Pancreas (tissue), 10 donors: ENCODE measurements at places on chromosomes 3 and 15.

DNA sequence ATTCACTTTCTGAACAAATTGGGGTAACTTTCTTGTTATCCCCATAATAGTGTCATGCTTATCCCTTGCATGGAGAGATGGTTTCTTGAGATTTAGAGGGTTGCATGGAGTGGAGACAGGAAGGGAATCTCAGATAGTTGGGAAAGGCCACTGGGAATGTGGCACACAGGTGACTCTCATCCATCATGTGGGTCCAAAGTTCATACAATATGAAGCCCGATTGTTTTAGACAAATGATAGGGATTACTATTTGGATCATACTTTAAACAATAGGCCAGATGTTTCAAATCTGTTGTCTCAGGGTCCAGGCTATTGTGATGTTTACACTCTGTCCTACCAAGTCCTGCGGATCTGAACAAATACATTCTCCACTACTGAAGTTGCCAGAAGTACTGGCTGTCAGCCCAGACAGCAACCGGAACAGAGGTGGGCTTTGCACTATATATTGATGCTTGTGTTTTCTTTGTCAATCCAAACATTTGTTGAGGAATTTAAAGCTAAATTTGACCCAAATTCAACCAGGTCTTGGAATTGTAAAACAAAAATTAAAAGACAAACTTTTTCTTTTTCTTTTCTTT is 39.2 kb upstream of the NMNAT3 start:
- H3K36me3 ChIP-seq = no peaks in the 10 kb centered on the region
- no peak overlapping the region for H3K4me3 ChIP-seq
- no peak overlapping the region for H3K27ac ChIP-seq
- no peak for DNase-seq
- no peaks in the 10 kb centered on the region for H3K4me1 ChIP-seq

DNA sequence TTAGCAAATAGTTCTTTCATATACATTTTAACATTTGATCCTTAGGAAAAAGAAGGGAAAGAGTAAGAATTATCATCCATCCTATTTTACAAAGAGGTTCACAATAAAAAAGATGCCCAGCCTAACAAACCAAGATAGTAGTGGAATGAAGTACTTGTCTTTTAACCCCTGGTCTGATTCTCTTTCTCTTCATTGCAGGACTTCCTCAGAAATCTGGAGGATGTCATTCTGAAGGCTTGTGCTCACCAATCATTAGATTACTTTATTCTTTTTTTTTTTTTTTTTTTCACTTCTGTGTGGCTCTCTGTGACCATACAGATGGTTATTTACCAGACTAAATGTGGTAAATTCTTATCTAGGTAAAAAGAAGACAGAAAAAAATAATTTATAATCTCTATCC is 7.0 kb downstream of the HDGFL3 start:
- no peaks in the 10 kb centered on the region for H3K27me3 ChIP-seq
- peaks cover 7% of the 10 kb centered on the region for H3K4me1 ChIP-seq
- H3K4me3 ChIP-seq = no peak overlapping the region
- H3K36me3 ChIP-seq = no peaks in the 10 kb centered on the region

DNA sequence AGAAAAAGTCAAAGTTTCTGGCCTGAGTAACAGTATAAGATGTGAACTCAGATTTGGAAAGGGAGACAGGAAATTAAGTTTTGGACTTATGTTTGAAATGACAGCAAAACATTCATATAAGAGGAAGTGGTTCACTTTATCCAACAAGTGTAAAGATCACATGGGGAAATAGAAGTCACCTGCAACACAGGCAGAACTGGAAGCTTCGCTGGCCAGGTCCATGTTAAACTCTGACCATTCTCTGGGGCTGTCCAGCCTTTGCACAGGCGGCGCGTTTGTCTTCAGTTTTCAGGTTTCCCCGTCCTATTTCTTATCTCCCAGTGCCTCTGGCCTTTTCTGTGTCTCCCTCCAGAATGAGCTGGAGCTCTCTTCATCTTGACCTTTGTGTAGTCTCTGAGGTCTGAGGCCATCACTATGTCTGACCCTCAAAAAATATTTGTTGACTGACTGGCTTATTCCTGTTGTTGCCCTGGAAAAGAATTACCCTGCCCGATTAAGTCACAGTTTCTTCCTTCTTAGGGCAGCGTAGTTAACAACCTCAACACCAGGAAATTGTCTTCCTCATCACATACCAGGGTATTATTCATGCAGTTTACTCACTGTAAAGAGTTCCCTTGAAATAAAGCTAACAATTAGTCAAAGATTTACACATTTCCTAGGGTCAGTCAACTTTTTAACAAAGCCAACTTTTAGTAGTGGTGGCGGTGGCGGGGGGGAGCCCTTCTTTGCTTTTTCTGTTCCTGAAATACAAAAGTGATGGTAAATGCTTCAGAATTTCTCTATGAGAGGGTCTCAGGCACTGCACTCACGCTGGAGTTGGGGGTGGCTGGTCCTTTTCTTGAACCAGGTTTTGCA is 959 bp upstream of the RASA2 start:
- H3K36me3 ChIP-seq = no peaks in the 10 kb centered on the region
- no peaks in the 10 kb centered on the region for H3K27me3 ChIP-seq
- peaks cover 7% of the 10 kb centered on the region for H3K4me1 ChIP-seq
- peak overlapping the region; percentile 81 for H3K27ac ChIP-seq
- peak overlapping the region; percentile 90 for H3K4me3 ChIP-seq
- DNase-seq = no peak

GRCh38 chr3:95389725-95390313 is 1327.0 kb downstream of the NSUN3 start:
- no peak for DNase-seq
- no peaks in the 10 kb centered on the region for H3K4me1 ChIP-seq
- H3K36me3 ChIP-seq = no peaks in the 10 kb centered on the region
- H3K4me3 ChIP-seq = no peak overlapping the region
- H3K27ac ChIP-seq = no peak overlapping the region

- DNase-seq = no peak
- no peak overlapping the region for H3K4me3 ChIP-seq
- H3K36me3 ChIP-seq = no peaks in the 10 kb centered on the region
- no peaks in the 10 kb centered on the region for H3K4me1 ChIP-seq
- H3K27ac ChIP-seq = no peak overlapping the region
Measured at GRCh38 chr3:8538913-8539312, 37.3 kb downstream of the LMCD1 start.

GRCh38 chr15:78981532-78982313 is 36.9 kb upstream of the CTSH start:
- H3K36me3 ChIP-seq = no peaks in the 10 kb centered on the region
- no peak overlapping the region for H3K4me3 ChIP-seq

DNA sequence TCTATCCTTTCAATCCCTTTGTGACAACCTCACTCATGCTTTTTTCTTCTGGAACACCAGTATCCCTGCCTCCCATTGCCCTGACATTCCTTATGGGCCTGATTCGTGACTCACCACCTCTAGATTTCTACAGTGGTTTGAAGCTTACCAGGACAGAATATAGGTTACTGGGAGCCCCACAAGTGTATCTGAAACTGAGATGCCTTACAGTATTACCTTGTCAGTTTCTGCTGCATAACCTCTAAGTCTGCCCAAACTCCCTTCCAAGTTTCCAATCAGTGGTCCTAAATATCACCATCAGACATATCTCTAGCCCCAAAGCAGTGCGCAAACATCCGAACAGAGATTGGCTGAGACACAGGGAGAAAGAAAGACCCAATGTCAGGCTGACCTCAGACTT is 5.6 kb downstream of the CPB1 start:
- DNase-seq = no peak
- H3K36me3 ChIP-seq = no peaks in the 10 kb centered on the region
- H3K4me1 ChIP-seq = peaks cover under 1% of the 10 kb centered on the region
- peak overlapping the region; percentile 47 for H3K4me3 ChIP-seq
- no peaks in the 10 kb centered on the region for H3K27me3 ChIP-seq
- no peak overlapping the region for H3K27ac ChIP-seq

- H3K27me3 ChIP-seq = no peaks in the 10 kb centered on the region
- H3K36me3 ChIP-seq = no peaks in the 10 kb centered on the region
- no peak overlapping the region for H3K4me3 ChIP-seq
Measured at GRCh38 chr3:111610612-111611054, 15.5 kb upstream of the ZBED2 start.
